AG09319 (cell line): ENCODE measurements at places on chromosomes 7 and 10.

GRCh38 chr10:58050575-58050974, 217.1 kb downstream of the IPMK start:
- DNase-seq = no peak

- no peak for DNase-seq
These were observed 130.4 kb upstream of the PDE1C start for GRCh38 chr7:32200646-32201045.

GRCh38 chr7:154909241-154910105, 93.5 kb downstream of the PAXIP1 start:
- no peak for DNase-seq

GRCh38 chr10:28387140-28387539, 84.3 kb upstream of the MPP7 start:
- no peak for DNase-seq

- no peak for DNase-seq
These were observed 89.7 kb upstream of the IKZF1 start for GRCh38 chr7:50214771-50215170.
